ENCODE measurements at places on chromosomes 1 and 21.

GRCh38 chr1:244782056-244782455 lies 53.4 kb upstream of the COX20 start:
- no peak for DNase-seq

GRCh38 chr1:1243807-1244191 lies 2.7 kb downstream of the C1QTNF12 start:
- no peak for DNase-seq

GRCh38 chr1:75559136-75559535 lies 51.8 kb downstream of the SLC44A5 start:
- DNase-seq: no peak

DNA sequence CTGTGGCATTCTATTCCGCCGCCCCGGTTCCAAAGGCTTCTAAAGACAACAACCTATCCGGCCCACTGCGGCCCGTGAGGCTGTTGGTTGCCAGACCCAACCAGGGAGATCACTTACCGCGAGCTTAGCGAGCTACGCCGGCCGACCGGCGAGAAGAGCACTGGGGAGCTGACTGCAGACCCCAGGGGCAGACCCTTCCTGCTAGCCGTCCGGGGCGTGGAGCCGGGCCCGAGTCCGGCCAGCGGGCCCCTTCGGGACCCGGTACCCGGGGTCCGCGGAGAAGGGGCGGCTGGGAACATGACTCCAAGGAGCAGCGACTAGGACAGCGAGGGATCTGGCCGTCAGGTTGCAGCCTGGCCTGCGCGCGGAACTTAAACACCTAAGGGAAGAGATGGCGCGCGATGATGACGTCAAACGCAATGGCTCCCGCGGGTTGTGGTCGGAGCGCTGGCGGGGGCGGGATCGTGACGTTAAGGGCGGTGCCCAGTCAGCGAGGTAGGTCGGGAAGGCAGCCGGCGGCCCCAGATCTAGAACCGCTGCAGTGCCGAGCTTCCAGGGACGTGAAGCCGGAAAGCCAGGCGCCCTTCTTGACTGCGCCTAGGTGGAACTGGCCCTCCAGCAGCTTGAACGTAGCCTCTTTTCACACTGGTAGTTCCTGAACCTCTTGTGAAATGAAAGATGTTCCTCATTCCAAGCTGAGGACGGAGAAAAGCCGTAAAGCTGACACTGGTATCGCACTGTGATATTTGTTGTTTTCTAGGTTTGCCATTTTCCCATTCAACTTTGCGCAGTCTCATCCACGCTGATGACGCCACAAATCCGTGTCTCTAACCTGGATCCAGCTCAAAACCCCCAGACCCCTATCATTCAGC lies at the start of gene NUP133:
Gene NUP133, minus strand, starts transcription at position 391 of the 872 bp plus-strand sequence. Its CDS starts 92 bp downstream, at position 299.
- DNase-seq: peak; percentile 99

- no peak for DNase-seq
Observed at GRCh38 chr1:234486858-234487840, 8.2 kb upstream of the TARBP1 start.

DNA sequence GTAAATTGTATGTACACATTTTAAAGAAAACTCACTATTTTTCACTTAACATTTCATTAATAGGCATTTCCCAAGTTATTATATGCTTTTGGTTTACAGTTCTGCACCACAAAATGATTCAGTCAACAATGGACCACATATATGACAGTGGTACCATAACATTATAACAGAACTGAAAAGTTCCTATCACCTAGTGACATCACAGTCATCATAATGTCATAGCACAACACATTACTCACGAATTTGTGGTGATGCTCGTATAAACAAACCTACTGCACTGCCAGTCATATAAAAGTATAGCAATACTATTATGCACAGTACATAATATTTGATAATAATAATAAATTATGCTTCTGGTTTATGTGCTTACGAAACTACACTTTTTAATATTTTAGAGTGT lies 30.9 kb downstream of the DNAI4 start:
- DNase-seq: no peak

GRCh38 chr21:25790122-25790877 lies 55.5 kb downstream of the GABPA start:
- no peak for DNase-seq

- DNase-seq: no peak
Observed at GRCh38 chr1:24349891-24350290, 30.7 kb downstream of the GRHL3 start.

- no peak for DNase-seq
Observed at GRCh38 chr21:41566500-41567014, 58.6 kb upstream of the TMPRSS2 start.

- DNase-seq: no peak
Observed at GRCh38 chr1:212640223-212640878, 31.8 kb downstream of the ATF3 start.

DNA sequence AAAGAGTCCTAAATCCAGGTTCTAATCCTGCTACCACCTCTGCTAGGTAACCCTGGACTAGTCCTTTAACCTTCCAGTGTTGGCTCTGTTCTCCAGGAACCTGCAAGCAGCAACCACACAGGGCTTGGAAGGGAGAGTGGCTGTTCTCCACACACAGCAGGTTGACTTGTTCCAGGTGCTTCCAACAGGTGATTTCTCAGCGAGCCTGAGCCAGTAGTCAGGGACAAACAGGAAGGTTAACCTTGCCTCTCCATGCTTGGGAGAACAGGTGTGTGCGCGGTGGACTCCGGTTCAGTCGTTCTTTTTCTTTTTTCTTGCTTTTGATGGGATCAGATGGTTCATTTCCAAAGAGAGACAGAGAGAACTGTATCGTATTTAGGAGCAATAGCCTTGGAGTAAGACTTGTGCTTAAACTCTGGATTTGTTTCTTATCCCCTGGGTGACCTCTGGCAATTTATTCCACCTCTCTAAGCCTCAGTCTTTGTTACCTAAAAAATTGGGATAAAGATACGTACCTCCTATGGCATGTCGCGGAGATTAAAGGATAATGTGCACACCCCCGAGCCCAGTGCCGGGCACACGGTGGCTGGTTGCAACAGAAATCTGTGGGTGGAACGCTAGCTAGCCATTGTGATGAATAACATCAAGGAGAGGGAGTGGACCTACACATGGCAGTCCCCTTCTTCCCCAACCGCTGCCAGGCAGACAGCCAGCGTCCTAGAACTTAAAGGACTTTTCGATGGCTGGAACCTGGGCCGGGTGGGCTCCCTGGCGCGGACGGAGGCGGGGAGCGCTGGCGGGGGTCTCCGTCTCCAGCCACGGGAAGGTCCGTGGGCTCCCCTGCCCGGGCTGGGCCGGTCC lies 583 bp upstream of the CACHD1 start:
- DNase-seq: no peak

DNA sequence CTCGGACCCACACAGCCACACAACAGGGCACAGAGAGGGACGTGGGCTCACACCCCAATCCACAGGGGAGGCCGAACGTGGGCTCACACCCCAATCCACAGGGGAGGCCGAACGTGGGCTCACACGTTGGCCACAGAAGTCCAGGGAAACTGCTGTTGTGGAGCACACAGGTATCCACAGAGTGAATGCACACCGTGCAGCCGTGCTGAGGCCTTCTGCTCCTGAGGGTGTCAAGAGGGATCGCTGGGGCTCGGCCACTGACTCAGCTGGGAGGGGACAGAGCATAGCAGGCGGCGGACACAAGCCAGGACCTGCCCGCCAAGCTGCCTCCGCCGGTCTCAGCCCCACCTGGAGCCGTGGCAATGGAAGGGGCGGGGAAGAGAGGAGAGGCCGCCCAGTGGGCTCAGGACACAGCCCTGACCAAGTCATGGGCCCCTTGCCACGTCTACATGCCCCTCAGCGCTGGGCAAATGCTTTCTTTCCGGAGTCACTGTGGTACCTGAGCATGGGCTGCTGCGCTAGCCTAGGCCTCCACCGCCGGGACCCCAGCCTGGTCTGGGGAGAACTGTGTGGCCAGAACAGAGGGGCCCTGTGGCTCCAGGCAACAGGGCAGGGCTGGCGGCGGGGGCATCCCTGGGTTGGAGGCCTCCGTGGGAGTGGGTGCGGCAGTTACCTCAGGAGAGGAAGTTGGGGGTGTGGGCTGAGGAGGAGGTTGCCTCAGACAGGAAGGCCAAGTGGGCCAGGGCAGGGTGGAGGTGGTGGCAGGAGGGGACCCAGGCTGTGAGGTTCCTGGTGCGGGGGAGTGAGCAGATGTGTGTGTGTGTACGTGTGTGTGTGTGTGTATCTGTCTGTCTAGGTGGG lies 1.2 kb downstream of the SYTL1 start:
- peak; percentile 80 for DNase-seq

GRCh38 chr1:77548285-77548684 lies 134.2 kb downstream of the ZZZ3 start:
- no peak for DNase-seq

DNA sequence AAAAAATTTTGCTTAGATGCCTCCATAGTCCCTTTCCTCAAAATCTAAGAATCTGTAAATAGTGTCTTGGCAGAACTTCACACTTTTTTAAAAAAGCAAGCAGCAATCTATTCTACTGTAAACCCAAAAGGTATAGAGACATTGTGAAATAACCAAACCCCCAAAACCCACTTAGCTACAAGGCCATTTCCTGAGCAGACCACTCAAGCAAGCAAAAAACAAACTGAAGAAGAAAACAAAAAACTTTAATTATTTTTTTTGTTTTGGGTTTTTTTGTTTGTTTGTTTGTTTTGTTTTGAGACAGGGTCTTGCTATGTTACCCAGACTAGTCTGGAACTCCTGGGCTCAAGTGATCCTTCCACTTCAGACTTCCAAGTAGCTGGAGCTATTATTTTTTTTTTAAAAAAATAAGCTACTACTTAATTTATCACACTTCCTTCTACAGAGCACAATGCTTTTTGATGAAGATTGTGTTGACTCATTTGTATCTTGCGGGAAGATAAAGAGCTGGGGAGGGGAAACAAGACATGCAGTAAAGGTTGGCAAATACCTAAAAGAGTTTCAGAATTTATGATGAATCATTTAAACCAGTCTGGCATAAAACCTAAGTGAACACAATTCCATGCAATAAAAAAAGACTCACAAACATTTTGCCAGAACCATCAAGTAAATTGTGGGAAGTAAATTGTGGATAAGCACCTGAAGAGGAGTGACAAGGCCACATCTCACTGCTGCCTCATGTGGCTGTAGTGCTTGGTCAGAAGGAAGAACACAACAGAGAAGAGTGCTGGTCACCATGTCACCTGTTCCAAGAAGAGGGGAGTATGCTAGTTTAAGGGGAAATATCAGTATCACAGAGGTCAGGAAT lies 2.7 kb upstream of the PTPN22 start:
- DNase-seq: no peak

DNA sequence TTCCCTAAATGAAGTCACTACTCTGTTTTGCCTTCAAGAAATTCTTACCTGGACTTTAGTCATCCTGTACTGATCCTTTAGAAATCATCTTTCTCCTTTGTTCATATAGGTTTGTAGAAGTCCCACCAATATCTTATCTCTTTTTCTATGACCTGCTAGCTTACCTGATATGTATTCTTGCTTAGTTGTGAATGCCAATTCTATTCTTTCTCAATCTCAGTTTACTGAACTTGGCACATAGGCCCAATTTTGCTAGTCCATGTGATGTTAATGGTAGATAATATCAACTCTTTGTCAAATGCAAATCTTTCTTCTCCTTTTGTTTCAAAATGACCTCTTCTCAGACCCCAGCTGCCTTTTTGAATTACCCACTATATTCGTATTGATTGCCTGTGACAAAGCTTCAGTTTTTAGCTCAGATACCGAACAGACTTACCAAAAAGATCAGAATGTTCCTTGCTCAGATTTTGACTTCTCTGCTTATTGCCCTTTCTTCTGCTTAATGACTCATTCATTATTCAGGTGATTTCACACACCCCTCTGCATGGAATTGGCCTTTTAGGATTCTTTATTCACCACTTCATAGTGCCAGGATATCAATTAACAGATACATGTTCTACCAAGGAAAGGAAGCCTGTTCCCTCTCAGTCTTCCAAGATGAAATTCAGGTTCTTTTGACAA lies 20.6 kb downstream of the IPO9 start:
- DNase-seq: no peak

DNA sequence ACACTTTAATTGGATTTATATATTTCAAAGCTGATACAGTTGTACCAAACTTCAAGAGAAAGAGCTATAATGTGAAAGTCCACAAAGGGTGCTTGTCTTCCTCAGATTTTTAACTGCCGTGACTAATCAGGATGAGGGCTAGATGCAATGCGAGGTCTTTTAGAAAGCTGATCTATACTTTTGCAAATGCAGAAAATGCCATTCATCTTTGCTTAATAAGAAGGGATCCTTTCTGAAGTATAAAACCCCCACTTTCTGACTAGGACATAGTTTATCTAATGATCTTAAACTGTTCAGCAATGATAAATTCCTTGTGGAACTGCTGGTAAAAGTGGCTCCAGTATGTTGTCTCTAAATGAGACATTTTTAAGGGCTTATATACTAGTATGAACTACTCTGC lies 102.7 kb upstream of the NGF start:
- DNase-seq: no peak

DNA sequence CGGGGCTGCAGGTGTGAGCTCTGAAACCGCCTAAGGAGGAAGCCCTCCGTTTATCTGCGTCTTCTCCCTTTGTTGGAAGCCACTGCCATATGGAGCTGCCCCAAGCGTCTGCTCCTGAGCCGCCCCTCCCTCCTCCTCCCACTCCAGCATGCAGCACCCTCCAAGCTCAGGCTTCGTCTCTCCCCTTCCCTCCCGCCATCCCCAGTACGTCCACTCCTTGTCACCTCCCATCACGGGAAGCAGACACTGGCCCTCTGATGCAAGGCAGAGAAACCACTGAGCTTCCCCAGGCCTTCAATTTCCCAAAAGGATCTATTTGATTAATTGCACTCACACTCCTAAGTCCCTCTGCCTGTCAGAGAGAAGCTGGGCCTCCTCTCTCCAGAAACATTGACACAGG lies 52.5 kb downstream of the NFASC start:
- no peak for DNase-seq

- DNase-seq: no peak
Observed at GRCh38 chr1:204102029-204102611, 29.2 kb downstream of the SOX13 start.

- DNase-seq: no peak
Observed at GRCh38 chr21:32585970-32586369, 647 bp upstream of the TCP10L start.

DNA sequence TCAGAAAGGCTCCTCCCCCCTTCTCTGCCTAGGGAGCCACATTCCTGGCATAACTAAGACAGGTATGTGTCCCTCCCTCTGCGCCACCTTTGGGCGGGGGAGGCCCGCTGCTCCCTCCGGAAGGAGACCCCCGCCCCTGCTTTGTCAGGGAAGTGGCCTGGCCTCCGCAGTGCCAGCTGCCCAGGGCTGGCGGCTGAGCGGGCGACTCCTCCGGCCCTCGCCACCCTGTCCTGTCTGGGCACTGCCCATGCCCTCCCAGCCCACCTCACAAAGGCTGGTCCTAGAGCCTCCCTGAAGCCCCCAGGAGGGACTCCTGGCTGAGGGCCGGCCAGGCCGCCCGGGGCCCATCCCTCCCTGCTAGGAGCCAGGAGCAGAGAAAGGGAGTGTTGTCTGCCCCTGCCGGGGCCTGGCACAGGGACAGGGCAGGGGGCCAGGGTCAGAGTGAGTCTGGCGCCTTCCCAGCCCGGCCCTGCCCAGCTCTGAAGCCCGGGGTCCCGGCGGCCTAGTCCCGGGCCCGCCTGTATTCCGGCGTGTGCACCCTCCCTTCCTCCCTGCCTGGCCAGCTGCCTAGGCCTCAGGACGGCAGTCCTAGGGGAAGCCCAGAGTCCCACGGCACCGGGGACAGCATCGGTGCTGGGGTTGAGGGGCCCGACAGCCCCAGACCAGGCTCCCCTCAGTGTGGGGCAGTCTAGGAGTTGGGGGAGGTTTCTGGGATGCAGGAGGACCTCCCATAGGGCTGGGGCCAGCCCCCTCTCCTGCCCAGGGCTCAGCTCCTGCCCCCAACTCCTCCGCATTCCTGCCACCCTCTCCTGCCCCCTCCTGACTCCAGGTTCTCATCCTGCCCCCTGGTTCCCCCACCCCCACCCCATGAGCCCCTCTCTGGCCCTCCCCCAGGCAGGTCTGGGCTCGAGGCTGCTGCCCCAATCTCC lies 5.1 kb downstream of the AGRN start:
- DNase-seq: no peak

Data from T-cell (primary cell).